Activated T-cell treated with anti-CD3 and anti-CD28 coated beads for 1 hour (primary cell): ENCODE measurements at places on chromosomes 2 and 18.

DNA sequence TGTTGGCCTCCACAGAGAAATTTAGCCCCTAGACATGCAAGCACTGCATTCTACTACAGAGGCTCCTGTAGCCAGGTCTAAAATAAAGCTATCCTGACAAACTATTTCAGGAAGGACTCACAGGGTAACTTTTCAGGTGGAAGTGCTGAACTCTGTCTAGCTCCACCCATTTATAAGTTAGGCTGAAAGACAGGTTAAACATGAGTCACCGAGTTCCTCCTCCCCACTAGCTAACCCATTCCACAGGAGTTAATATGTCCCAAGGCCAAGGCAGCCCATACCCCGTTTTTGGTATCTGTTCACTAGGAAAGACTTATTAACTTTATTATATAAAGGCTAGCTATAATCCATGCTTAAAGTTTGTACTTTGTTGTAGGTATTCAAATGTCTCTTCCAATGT is 3.5 kb downstream of the CWC22 start:
- no peak for DNase-seq

DNA sequence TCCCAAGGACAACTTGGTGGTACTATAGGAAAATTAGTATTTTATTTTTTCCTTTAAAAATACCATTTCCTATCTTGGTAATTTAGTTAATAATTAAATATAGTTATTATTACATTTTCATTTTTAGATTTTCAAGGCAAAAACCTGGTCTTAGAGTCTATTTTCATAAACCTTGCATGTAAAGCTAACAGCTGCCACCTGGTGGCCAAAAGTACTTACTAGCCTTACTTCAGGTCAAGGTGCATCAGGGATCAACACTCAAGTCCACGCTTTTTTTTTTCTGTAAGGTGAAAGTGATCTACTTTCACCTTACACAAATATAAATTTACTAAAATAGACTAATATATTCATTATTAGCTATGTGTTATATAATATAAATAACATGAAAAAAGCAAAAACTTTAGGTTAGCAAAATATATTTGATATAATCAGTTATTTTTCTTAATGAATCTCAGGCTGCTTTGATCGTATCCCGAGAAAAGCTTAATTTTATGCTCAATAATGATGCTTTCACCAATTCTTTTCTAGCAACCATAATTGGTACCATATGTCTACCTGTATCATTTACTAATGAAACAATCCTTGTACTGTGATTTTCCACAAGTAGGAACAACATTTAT is 62.5 kb downstream of the RELCH start:
- peak; percentile 64 for DNase-seq

DNA sequence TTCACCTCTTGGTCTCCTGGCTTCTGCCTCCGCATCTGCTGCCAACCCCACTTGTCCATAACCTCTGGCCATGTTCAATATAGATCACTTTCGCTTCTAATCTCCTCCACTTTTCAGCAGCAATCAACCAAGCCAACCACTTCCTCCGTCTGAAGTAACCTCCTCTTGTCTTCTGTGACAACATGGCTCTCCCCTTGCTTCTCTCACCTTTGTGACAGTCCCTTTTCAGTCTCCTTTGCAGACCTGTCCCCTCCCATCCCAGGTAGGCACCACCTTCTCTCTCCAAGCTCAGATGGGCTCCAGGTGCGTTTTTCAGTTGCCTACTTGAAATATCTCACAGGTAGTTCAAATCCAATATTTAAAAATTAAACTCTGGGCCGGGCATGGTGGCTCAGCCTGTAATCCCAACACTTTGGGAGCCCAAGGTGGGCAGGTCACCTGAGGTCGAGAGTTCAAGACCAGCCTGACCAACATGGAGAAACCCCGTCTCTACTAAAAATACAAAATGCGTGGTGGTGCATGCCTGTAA is 4.7 kb upstream of the PSD4 start:
- DNase-seq: no peak

DNA sequence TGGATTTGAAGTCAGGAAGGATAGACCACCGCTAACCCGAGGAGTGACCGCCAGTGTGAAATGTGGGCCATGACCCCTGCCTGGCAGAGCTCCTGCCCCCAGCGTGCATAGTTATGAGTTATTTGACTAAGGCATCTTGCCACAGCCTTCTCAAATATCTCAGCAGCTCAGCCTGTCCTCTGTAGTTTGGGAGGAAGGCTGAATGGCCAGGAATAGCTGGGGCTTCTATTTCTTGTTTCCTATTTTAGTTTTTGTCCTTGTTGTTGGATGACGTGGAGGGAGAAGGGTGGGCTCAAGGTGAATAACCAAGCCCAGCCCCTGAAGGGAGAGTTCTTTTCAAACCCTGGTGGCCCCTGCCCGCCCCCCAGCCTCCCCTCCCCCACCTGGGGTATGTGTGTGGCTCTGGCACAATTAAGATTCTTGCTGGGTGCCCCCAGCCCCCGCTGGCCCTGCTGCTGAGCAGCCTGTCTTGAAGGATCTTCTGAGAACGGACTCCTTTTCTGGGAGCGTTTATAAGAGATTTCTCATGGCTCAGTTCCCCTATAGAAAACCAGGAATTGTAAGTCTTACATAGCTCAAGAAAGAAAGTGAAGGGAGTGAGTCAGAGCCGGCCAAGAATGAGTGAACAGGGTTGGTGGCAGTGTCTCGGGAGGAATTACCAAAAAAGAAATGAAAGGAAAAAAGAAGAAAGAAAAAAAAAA is 157.4 kb downstream of the GLI2 start:
- DNase-seq: no peak

- DNase-seq: no peak
These were observed 6.3 kb downstream of the TMEM127 start for GRCh38 chr2:96259497-96259921.

- DNase-seq: no peak
These were observed 73.5 kb downstream of the FIGN start for GRCh38 chr2:163662141-163662780.
